SK-MEL-5 (cell line): ENCODE measurements at places on chromosomes 2 and 18. TPM values are rescaled to one million over a fixed set of nuclear protein-coding genes. Genes with fewer than 3 reads are reported as not detected.
A peak's percentile ranks its signal among the peaks of the same experiment; 100 is the strongest.

Gene LIPT1
- total RNA-seq = 13.7 and 13.8 TPM in 2 replicates

Gene CAVIN2
- total RNA-seq = not detected in 2 replicates

Gene RNU2-63P
- total RNA-seq = not detected in 2 replicates

Gene PLEK
- not detected in 2 replicates for total RNA-seq

Gene POTEJ
- not detected in 2 replicates for total RNA-seq

DNA sequence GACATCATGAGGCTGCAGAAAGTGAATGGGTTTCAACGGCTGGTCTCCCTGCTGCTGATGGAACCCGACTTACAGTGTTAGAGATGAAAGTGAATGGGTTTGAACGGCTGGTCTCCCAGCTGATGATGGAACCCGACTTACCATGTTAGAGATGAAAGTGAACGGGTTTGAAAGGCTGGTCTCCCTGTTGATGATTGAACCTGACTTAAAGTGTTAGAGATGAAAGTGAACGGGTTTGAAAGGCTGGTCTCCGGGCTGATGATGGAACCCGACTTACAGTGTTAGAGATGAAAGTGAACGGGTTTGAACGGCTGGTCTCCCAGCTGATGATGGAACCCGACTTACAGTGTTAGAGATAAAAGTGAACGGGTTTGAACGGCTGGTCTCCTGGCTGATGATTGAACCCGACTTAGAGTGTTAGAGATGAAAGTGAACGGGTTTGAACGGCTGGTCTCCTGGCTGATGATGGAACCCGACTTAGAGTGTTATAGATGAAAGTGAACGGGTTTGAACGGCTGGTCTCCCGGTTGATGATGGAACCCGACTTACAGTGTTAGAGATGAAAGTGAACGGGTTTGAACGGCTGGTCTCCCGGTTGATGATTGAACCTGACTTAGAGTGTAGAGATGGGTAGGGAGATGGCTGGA lies 76.1 kb upstream of the ALKAL2 start:
- DNase-seq = no peak

DNA sequence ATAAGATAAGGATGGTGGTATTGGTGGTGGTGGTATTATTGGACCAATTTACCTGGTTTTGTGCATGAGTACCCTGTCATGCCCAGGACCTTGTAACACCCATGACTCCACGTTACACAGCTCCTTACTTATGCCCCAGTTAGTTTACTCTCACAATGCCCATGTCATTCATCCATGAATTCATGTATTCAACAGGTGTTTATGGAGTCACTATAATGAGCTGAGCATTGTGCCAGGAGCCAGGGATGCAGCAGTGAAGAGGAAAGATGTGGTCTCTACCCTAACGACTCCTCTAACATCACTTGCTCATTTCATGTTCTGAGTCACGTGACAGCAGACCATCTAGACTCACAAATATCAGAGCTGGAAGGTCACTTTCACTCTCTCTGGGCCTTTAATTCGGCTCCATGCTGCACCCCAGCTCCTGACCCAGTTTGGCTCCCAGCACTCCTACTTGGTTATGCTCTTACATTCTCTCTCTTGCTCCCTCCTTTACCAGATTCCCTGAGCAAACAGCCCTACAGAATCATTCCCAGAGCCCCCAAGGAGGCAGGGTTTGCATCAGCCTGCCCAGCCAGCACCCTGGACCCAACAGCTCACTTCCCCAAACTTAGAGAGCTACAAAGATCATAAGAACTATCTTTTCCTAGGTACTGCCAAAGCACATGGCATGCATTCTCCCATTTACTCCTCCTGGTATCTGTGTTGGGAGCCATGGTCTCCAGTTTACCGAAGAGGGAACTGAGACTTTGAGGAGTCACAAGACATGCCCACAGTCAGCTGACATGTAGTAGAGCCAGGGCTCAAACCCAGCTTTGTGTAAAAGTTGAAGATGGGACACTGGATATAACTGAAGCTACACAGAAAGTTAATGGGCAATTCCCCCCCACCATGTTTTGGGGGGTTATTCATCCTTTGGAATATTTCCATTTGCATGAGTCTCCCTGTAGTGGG lies 449.9 kb downstream of the LRATD1 start:
- no peak for DNase-seq

DNA sequence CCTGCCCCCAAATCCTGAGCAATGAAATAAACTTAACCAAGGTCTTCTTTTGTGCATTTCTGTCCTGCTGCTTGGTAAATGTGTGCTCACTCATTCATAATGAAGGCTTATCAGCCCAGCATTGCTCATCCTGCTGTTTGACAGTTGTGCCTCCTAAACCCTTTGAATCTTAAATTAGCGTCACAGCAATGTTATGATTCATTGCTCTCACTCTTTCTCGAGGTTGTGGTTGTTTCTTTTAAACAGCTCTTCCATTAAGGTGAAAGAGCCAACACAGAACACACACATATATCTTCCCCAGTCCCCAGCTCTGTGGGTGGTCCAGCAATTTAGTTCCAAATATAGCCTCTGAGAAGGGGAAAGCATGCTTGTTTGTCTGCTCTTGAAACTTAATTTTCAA lies 84.0 kb downstream of the EVA1A start:
- no peak for DNase-seq

GRCh38 chr2:46073540-46074046 lies 223.6 kb upstream of the EPAS1 start:
- peak; percentile 65 for DNase-seq

- no peak for DNase-seq
These were observed 47.7 kb downstream of the CMPK2 start for GRCh38 chr2:6818012-6818411.

DNA sequence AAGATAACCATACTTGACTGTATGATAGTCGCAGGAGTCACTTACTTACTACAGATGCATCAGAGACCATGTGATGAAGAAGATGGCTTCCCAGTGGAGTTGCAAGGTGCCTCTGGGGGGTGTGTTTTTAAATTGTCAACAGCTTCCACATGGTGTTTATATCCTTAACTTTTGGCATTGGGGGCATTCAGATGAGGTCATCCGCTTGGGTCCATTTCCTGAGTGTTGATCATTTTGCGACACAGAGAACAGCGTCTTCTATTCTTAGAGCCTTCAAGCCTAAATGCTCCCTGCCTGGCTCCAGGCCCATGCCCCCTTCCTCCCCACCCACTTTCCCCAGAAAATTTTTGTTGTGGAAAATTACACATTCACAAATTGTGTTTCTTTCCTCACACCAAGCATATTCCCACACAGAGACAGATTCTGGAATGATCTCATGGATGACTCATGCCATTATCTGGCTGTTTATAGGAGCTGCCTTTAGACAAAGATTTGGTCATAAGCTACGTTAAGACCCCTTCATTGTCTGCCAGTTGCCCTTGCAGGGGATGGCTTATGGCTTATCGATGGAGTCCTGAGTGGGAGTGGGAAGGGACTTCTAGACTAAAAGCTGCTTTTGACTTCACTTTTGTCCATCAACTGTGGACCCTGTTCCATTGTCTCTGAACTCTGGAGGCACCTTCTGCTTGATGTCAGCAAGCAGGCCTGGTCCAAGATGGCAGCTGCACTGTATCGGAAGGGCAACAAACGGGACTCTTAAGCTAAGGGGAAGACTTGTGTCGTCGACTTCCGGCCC lies 91.8 kb downstream of the CABLES1 start:
- no peak for DNase-seq

GRCh38 chr2:137369106-137369505 lies 595.2 kb upstream of the HNMT start:
- DNase-seq = no peak

GRCh38 chr2:232523402-232523681 lies 2.6 kb upstream of the CHRND start:
- DNase-seq = no peak

- DNase-seq = no peak
These were observed 227.0 kb upstream of the COPS8 start for GRCh38 chr2:236858661-236859060.

- no peak for DNase-seq
These were observed 80.5 kb downstream of the ZBTB7C start for GRCh38 chr18:48328473-48329210.

DNA sequence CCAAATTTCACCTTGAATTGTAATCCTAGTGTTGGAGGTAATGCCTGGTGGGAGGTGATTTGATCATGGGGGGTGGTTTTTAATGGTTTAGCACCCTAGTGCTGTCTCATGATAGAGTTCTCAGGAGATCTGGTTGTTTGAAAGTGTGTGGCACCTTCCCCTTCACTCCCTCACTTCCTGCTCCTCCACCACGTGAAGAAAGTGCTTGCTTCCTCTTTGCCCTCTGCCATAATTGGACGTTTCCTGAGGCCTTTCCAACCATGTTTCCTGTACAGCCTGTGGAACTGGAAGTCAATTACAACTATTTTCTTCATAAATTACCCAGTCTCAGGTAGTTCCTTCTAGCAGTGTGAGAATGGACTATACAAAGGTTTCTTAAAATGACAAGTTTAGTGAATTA lies 251.8 kb upstream of the NETO1 start:
- DNase-seq = no peak

- no peak for DNase-seq
These were observed 68.1 kb downstream of the CDH2 start for GRCh38 chr18:28108814-28109213.

GRCh38 chr2:120132190-120132589 lies 91.0 kb downstream of the TMEM185B start:
- DNase-seq = no peak

DNA sequence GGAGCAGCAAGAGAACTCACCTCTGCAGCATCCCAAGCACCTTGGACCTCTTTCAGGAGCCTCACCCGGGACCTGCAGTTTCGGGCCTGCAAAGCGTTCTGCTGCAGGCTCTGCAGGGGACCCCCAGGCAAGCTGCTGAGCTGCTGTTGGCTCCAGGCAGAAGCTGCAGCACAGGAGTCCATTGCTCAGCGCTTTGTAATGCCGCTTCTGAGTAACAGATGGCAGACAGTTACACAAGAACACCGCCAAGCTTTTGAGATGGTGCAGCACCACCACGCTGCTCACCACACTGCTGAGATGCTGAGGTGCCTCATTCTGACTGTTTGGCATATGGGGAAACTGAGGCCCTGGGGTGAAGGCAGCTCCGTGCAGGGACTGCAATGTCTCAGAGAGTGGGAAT lies 1.9 kb upstream of the GALNT14 start:
- DNase-seq = no peak

DNA sequence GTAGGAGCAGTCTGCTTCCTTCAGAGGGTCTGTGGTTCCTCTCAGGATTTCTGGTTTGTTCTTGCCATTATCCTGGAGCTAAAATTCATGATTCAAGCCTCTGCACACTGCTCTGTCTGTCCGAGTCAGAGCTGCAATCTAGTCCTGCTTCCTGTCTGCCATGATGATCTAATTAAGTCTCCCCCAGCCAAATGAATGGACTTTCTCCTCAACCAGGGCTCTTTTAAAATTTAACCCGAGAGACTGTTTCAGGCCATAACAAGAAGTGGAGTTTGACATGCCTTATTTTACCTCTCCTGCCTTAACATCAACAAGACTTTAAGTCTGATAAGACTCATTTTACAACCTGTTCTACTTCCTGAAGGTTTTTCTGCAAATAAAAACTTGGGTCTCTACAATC lies 1009.6 kb upstream of the DDX18 start:
- no peak for DNase-seq

DNA sequence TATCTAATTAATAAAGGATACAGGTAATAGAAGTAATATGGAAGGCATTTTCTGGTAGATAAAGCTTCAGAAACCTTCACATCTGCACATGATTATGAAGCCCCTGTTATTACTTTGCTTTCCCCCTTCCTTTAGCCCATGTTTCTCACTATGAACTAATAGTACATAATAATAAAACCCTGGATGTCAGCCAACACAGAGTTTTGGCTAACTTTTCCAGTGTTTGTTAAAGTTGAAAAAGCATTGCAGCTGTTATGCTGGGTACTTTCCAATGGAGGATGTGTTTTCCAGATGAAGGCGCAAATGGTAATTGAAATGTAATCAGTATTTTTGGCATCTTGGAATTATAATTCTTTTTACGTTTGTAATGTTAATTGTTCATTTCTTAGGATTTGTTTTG lies 43.5 kb downstream of the SPTBN1 start:
- no peak for DNase-seq

GRCh38 chr2:241560883-241561474 lies 2.4 kb downstream of the BOK start:
- no peak for DNase-seq

- peak; percentile 86 for DNase-seq
These were observed 30.3 kb downstream of the MAIP1 start for GRCh38 chr2:199985625-199986207.

DNA sequence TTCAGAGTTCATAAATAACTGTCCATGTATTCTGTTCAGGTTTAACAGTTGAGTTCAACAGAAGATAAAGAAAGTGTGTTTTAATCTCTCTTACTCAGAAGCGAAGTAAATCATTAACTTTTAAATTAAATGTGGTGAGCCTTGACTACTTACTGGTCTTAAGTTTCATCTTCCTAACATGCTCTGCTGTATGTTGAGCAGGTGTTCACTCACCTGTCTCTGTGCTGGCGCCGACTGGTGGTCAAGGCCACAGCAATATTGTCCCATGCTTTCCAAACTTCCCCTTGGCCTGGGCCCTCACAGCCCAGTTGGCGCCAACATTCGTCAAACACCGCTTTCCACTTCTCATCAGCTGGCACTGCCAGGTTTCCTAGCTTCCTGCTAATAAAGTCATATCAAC lies 17.0 kb upstream of the MPP4 start:
- no peak for DNase-seq

- DNase-seq = no peak
These were observed 575.3 kb downstream of the CMPK2 start for GRCh38 chr2:6290217-6291015.

DNA sequence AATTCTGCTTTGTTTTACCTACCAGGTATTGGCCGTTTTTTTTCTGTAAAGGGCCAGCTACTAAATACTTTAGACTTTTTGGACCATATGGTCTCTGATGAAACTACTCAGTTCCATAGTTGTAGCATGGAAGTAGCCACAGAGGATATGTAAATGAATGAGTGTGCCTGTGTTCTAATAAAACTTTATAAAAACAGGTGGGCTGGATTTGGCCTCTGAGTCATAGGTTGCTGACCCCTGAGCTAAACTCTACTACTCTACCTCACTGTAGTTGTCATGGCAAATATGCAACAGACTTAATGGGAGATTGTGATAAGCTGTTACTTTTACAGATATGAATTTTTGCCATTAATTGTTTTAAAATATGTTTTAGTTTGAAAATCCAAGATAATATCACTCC lies 19.7 kb downstream of the CLIP4 start:
- DNase-seq = no peak

DNA sequence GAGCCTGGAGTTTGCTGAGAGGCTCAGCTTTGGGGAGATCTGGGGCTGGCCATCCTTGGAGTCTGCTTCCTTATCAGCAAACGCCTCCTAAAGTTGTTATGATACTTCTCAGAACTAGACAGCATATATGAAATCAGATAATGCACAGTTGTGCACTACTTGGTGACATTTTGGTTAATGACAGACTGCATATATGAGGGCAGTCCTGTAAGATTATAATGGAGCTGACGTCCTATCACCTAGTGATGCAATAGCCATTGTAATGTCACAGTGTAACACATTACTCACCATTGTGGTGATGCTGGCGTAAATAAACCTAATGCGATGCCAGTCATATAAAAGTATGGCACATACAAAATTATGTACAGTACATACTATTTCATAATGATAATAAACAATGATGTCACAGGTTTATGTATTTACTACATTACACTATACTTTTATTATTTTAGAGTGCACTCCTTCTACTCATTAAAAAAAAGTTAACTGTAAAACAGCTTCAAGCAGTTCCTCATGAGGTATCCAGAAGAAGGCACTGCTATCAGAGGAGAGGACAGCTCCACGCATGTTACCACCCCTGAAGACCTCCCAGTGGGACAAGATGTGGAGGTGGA lies 298.1 kb upstream of the REV1 start:
- no peak for DNase-seq
